ENCODE measurements at places on chromosomes 12 and 14.

DNA sequence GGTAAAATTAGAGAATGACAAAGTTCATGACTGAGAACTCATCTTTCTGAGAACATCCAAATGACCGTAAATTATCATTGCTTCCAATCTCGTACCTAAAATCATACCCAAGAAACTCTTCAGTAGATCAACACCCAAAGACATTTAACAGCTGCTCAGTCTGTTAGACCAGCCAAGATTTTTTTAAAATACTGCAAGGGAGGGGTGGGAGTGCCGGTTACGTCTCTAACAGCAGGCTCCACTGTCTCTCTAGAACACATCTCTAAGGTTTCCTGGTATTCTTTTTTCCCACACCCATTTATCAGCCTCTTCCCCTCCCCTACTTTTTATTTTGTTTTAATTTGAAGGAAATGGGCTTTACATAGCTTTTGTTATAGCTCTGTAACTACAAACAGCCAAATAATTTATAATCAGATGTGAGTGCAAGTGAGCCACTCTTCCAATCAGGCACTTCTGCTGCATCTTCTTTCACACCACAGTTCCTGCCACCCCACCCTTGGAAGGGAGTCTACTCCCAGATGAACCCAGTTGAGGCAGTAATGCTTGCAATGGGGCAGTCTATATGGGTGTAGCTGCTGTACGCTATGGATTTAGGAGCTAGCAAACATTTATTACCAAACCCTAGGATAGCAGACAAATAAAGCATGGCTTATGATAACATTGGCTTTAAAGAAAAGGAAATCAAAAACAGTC lies 21.9 kb downstream of the PTPRB start:
- no peak for DNase-seq

DNA sequence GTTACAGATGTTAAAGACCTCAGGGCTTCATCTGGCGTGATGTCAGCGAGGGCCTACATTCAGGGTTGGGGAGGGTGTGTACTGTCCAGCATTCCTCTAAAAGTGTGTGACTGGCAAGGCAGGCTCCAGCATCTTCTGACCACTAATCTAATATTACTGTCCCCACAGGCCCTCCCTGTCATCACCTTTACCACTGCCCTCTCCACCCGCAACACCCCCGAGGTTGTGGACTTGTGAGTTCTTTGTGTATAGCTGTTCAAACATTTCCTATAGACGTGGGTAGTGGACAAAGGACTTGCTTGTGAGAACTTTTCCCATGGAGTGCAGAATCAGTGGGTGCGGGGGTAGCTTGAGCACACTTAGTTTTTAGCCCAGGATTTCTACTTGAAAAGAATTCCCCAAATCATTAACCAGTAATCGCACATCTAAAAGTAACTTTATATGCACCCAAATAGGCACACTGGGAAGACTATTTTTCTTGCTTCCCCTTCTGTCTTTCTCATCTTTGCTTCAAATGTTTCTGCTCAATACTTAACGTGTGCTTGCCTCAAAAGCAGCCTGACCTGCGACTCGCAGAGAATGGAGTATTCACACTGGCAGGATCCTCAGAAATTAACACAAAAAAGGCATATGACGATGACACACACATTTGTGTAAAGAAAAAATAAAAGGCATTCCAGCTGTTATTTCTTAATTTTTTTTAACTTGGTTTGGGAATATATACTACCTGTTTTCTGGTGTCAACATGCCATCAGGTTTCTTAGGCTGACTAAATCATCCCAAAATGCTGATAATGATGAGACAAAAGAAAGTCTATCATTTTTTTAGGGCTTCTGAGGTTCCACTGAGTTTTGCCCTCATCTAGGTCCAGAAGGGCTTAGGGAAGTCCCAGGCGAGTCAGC lies 158.4 kb upstream of the HIF1A start:
- no peak for DNase-seq

GRCh38 chr14:41973178-41973577 lies 366.5 kb downstream of the LRFN5 start:
- DNase-seq, result no peak

GRCh38 chr12:56104815-56105608 lies 653 bp downstream of the PA2G4 start:
- no peak for DNase-seq

GRCh38 chr12:13790317-13790716 lies 191.1 kb downstream of the GRIN2B start:
- no peak for DNase-seq

GRCh38 chr12:94650143-94651056 lies at the start of gene TMCC3:
Gene TMCC3 (minus strand): TSS chr12:94650557. CDS start chr12:94650430, 127 bp downstream.
- no peak for DNase-seq

DNA sequence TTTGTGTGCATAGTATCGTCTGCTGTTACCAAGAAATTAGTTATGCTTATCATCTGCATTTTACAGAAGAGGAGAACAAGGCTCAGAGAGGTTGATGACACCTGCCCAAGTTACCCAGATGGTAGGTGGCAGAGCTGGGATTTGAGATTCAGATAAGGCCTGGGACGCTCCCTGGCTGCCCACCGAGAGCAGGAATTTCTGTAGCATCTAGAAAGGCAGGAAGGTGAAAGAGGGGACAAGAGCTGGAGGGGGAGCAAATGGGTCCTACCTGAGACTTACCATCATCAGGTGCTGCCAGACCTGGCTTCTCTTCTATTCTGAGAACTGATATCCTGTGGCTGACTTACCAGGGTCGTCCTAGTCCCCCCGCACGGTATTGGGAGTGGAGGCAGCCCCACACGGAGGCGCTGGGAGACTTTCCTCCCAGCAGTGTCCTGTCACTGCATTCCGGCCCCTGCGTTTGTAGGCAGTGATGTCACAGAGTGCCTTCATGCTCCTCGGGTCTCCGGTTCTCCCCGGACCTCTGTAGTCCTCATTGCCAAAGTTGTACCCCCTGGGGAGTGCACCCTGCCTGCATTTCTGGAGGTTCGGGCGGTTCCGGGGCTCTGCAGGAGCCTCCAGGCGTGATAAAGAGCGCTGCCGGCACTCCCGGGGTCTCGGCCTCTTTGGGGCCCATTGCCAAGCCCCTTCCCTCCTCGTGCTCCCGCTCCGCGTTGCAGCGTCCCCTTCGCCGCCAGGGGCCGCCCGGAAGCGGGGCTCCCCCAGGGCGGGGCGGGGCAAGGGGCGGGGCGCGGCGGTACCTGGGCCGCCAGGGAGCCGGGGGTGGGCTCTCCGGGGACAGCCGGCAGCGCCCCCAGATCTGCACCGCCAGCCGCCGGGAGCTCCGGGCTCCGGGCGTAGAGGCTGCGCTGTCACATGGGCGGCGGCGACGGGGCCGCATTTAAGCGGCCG lies at the start of gene CABP1:
Gene CABP1 (plus strand): TSS at position 856 of the 951 bp plus-strand sequence. CDS start 60 bp downstream, at position 916.
- no peak for DNase-seq

DNA sequence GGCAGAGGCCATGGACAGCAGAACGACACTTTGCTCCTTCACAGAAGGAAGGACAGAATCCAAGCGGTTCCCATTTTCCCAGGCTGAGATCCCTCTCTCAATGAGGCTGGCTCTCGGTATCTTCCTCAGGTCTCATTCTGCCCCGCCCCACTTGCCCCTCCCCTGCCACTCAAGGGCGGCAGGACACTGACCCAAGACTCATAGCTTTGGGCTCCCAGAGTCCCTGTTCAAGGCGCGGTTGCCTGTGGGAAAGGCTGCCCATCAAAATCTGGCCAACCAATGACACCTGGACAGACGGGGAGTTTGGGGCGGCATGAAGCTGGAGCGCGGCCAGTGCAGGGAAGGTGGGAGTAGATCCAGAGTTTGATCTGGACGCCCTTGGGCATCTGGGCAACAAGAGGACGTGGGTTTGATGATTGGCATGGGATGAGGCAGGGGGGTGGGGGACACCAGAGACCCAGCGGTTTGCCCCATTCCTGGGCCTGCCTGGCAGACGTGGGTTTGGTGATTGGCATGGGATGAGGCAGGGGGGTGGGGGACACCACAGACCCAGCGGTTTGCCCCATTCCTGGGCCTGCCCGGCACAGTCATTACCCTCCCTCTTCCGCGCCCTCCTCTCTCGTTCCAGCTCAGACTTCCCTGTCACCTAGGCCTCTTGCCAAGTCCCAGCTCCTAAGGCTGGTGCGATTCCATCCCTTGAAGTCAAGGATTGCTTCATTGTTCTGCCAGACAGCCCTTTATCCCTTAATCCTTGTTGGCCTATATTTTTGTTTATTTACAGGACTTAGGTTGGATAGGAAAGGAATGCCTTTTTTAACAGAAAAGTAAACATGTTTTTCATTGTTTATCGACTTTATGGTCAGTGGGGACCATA lies 92.1 kb downstream of the NINJ2 start:
- DNase-seq, result no peak

DNA sequence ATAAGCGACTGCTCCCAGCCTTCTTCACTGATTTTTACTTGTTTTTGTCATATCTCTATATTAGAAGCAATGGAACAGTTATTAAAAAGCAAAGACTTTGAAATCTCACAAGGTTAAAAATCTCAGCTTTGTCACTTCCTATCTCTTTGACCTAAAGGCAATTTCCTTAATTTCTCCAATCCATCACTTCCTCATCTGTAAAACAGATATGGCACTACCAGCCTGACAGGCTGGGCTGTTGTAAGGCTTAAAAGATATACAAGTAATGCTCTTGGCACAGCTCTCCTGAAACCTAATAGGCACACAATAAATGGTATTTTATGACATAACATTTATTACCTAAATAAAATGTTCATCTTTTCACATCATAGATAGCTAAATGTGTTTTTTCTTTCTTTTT lies 25.6 kb downstream of the ATXN2 start:
- no peak for DNase-seq

- DNase-seq, result no peak
Measured at GRCh38 chr12:12939888-12940287, 12.1 kb downstream of the GPRC5D start.

GRCh38 chr14:61177279-61178225 lies 103.6 kb downstream of the TMEM30B start:
- no peak for DNase-seq

DNA sequence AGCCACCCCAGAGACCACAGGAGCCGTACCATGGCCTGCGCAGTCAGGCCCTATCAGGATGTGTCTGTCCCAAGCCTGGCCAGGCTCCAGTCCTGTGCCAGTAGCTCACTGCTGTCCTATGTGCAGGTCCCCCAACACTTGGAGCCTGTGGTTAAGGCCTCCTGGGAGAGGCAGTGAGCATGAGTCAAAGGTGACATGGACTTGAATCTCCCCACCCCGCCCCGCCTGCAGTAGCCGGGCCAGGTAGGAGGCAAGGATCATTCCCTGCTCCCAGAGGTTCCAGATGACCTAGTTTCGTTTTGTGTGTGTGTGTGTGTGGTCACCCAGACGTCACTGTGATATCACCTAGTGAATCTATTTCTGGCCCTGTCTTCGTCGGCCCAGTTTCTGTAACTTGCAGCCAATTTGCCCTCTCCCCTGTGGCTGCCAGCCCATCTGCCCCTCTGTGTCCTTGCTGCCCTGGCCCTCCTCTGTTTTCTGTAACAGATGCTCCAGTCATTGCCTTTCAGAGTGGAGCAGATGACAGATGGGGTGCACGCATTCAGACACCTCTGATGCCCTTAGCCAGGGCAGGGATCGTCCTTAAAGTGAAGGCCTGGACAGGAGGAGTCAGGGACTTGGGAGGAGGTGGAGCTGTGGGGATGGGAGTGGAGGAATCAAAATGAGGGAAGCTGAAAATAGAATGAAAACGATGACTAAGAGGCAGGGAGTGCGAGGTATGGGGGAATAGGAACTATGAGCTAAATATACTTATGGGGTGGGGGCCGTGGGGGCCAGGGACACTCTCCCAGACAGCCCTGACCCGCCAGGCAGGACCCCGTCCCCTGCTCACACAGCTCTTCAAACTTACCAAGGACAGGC lies 37.4 kb downstream of the SLC6A12 start:
- DNase-seq, result no peak

GRCh38 chr12:101004898-101005297 lies 205.1 kb downstream of the SLC5A8 start:
- no peak for DNase-seq

DNA sequence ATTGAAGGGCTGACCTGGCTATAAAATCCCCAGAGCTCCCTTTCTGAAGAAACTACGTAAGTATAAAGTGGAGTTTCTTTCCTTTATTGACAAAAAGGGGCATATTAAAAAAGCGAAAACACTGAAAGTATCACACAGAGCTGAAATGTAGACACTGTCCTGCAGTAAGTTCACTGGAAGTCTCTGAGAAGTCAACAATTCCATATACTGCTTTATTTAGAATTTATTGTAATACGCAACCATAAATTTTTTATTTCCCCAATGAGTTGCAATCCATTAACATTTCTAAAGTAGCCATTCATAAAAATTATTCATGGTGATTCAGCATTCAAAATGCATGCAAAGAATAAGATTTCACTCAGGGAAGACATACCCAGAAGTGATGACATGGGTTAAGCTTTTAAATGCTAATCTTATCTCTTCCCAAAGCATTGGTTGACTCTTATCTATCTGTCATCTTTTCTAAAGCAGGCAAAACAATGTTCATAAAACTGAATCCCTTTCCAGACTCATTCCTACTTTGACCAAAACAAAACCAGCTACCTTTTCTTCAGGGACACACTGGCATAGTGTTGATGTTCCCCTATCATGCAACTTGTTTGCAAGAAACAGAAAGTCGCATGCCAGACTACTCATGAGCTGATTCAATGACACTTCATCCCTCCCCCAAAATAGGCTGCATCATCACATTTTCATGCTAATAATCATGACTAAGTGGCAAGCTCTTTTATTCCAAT lies 17.3 kb downstream of the KITLG start:
- DNase-seq, result no peak

- no peak for DNase-seq
Measured at GRCh38 chr12:96471368-96472050, 17.9 kb upstream of the CFAP54 start.

DNA sequence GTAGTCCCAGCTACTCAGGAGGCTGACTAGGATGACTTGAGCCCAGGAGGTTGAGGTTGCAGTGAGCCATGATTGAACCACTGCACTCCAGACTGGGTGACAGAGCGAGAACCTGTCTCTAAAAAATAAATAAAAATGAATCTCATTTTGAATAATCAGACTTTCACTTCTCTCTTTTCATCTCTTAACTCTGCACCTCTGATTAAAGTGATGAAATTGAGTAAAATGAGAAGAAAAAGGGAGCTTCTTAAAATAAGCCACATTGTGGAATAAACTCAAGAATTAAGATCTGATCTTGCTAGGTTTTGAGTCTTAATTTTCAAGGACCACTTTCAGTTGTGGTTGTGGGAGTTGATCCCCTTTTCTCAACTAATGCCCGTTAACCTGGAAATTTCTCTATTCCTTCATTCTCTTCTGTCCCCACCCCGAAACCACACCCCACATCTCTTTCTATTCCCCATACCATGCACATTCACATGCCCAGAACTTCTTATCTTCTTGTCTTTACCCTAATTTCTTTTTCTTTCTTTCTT lies 70.9 kb upstream of the ETV6 start:
- no peak for DNase-seq

All from esophagus squamous epithelium (tissue), 5 donors.